Osteoblast (primary cell): ENCODE measurements at places on chromosomes 3 and 15. TPM values are rescaled to one million over a fixed set of nuclear protein-coding genes. Genes with fewer than 3 reads are reported as not detected.

DNA sequence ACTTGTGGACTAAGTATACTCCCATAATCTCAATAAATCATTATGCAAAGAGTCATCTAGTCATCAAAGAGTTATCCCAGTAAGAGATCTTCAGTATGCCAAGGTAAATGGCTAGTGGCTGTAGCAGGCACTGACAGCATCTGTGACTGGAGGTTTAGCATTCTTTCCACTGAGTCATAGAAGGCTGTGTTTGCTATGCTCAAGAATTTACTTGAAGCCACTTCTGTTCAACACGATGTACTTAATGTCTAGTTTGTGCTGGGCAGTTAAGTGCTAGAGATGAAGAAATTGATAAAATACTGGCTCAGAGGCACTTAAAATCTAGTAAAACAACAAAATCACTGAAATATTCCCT, 13.0 kb downstream of the ZBED2 start:
- DNase-seq = peak; percentile 91
- peaks cover 31% of the 10 kb centered on the region for H3K4me1 ChIP-seq
- peak overlapping the region; percentile 82 for H3K27ac ChIP-seq
- H3K27me3 ChIP-seq = no peaks in the 10 kb centered on the region
- no peaks in the 10 kb centered on the region for H3K36me3 ChIP-seq
- no peak overlapping the region for H3K4me3 ChIP-seq

- peaks cover 9% of the 10 kb centered on the region for H3K36me3 ChIP-seq
- H3K27me3 ChIP-seq = no peaks in the 10 kb centered on the region
- no peak for DNase-seq
- no peak overlapping the region for H3K27ac ChIP-seq
- H3K4me3 ChIP-seq = no peak overlapping the region
- H3K4me1 ChIP-seq = peaks cover 5% of the 10 kb centered on the region
Measured at GRCh38 chr3:183027276-183027675, 46.9 kb upstream of the DCUN1D1 start.

GRCh38 chr3:139201446-139202225, 142.2 kb upstream of the MRPS22 start:
- H3K4me1 ChIP-seq = peaks cover 2% of the 10 kb centered on the region
- H3K27ac ChIP-seq = no peak overlapping the region
- DNase-seq = no peak
- no peaks in the 10 kb centered on the region for H3K36me3 ChIP-seq

DNA sequence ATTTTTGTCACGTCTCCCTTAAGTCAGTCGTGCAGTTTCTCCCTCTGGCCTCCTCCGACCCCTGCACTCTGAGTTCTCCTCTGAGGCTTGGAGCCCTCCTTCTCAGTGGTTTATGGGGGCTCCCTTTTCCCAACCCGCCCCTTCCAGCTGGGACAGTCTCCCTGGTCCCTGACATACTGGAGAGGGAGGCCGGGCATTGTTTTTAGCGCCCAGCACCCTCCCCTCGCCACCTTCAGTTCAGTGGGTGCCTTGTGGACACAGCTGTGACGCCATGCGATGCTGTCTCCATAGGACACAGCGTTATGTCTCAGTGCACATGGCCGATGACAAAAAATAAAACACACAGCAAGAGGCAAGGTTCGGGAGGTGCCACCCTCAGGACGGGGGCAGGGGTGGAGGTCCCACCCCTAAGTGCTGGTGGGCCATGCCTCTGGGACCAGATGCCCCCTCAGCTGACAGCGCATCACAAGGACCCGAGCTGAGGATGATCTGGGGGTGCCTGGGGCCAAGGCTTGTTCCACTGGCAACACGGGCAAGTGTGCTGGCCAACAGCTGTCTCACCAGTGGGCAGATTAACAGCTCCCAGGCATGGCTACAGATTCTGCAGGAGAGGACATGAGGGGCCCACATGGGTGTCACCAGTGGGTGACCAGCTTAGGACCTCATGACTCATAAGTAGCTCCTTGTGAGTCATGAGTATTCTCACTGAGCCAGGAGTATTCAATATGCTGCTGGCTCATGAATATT, 81.6 kb downstream of the PLXNA1 start:
- H3K36me3 ChIP-seq = no peaks in the 10 kb centered on the region
- H3K4me3 ChIP-seq = no peak overlapping the region
- peaks cover 18% of the 10 kb centered on the region for H3K27me3 ChIP-seq

DNA sequence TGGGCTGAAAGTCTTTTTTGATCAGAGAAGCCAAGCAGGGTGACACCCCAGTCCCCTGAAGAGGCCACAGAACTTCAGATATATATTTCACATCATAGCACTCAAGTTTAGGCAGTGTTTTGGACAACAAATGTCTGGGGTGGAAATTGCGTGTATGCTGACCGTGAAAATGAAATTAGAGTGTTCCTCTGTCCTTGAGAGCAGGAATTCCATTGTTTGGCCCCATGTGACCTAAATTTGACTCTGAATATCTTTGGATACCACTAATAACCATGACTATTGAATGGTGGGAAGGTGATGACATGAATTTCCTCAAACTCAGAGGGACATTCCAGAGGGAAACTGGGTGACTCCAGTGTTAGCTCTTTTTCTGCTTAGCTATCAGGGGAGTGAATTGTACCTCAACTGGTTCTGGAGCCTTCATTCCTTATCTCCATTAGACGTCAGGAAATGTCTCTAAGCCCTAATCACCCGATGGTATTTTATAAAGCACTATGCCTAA, 263.5 kb upstream of the RASGRP1 start:
- H3K27ac ChIP-seq = no peak overlapping the region
- H3K27me3 ChIP-seq = no peaks in the 10 kb centered on the region
- no peak overlapping the region for H3K4me3 ChIP-seq
- DNase-seq = no peak
- no peaks in the 10 kb centered on the region for H3K36me3 ChIP-seq
- no peaks in the 10 kb centered on the region for H3K4me1 ChIP-seq

- peaks cover 23% of the 10 kb centered on the region for H3K4me1 ChIP-seq
- DNase-seq = no peak
- no peaks in the 10 kb centered on the region for H3K36me3 ChIP-seq
Measured at GRCh38 chr15:39685999-39686613, 96.5 kb downstream of the FSIP1 start.

GRCh38 chr3:46996689-46997452, 17.4 kb downstream of the NBEAL2 start:
- no peak overlapping the region for H3K27ac ChIP-seq
- H3K4me1 ChIP-seq = no peaks in the 10 kb centered on the region
- DNase-seq = peak; percentile 78
- H3K36me3 ChIP-seq = no peaks in the 10 kb centered on the region
- H3K27me3 ChIP-seq = no peaks in the 10 kb centered on the region
- no peak overlapping the region for H3K4me3 ChIP-seq

- no peaks in the 10 kb centered on the region for H3K27me3 ChIP-seq
- H3K4me1 ChIP-seq = peaks cover 9% of the 10 kb centered on the region
- H3K4me3 ChIP-seq = no peak overlapping the region
- H3K36me3 ChIP-seq = no peaks in the 10 kb centered on the region
- no peak for DNase-seq
Measured at GRCh38 chr3:36792342-36792741, 28.0 kb upstream of the DCLK3 start.

DNA sequence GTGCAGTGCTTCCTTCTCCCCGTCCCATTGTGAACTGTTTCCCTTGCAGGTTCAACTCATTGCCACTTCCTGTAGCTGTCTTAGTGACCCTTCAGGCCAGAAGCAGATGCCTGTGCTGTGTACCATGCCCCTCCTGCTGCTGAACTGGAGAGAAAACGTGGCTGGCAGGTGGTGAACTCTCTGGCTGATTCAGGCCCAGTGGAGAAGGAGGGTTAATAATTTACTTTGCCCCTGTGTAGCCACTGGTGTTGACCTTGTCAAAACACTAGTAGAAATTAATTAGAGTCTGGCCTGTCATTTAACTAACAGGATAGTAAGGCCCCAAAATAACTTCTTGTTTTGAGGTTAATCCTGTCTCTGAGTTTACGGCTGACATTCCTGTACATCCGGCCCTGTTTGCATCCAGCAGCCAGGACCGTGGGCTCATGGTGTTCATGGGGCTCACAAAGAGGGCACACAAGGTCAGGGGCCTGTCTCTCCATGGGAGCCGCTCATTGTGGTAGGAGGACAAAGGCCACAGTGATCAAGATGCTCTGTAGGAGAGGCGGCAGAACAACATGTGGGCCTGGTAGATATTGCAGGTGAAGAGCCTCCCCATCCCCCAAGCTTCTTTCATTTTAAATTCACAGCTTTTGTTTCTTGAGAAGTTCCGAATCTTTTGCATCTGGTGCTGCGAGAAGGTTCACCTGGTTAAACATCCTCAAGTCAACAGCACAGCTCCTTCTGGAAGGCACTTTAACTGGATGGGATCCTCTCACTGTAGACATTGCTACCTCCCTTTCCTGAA, 101.6 kb downstream of the CGNL1 start:
- H3K36me3 ChIP-seq = no peaks in the 10 kb centered on the region
- no peaks in the 10 kb centered on the region for H3K27me3 ChIP-seq
- DNase-seq = no peak
- no peak overlapping the region for H3K4me3 ChIP-seq
- no peak overlapping the region for H3K27ac ChIP-seq

The CDHR4 gene
- total RNA-seq = under 0.01 TPM in 1 of 2 replicates, not detected in the other

DNA sequence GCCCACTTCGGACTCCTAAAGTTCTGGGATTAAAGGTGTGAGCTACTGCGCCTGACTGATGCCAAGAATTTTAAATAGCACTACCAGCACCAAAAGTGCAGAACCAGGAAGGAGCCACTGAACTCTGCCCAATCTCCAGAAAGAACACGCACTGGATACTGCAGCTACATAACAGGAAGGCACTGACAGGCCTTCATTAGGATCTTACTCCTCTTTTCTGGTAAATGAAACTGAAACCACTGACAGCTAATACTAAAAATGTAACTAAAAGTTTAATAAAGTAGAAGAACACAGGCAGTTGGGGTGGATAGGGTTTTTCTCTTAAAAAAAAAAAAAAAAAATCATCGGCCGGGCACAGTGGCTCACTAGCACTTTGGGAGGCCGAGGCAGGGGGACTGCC, 74.1 kb upstream of the CHRM5 start:
- H3K4me3 ChIP-seq = no peak overlapping the region
- H3K4me1 ChIP-seq = peaks cover 8% of the 10 kb centered on the region
- no peaks in the 10 kb centered on the region for H3K27me3 ChIP-seq
- no peak overlapping the region for H3K27ac ChIP-seq
- no peaks in the 10 kb centered on the region for H3K36me3 ChIP-seq

The OR4F15 gene
- total RNA-seq = under 0.01 TPM in 1 of 2 replicates, not detected in the other

- no peaks in the 10 kb centered on the region for H3K36me3 ChIP-seq
- peaks cover 5% of the 10 kb centered on the region for H3K4me1 ChIP-seq
- no peak overlapping the region for H3K27ac ChIP-seq
- H3K27me3 ChIP-seq = peaks cover 19% of the 10 kb centered on the region
- DNase-seq = no peak
Measured at GRCh38 chr3:107816107-107816506, 274.7 kb downstream of the CD47 start.
